Left renal pelvis (tissue), 4 donors: ENCODE measurements at places on chromosomes 7 and 10. TPM values are rescaled to one million over a fixed set of nuclear protein-coding genes. Genes with fewer than 3 reads are reported as not detected.

The OR6B1 gene
- polyA plus RNA-seq, result not detected

The TMEM140 gene
- 10.9 TPM for polyA plus RNA-seq

The GPR15LG gene
- not detected for polyA plus RNA-seq

The MBL2 gene
- polyA plus RNA-seq, result not detected

The HKDC1 gene
- 14.7 TPM for polyA plus RNA-seq

The ALOX5 gene
- polyA plus RNA-seq, result 5.3 TPM

The MMP21 gene
- polyA plus RNA-seq, result 0.33 TPM

The CDNF gene
- 2.1 TPM for polyA plus RNA-seq

The TFAM gene
- polyA plus RNA-seq, result 73.7 TPM

The GDF2 gene
- polyA plus RNA-seq, result not detected

The RAPGEF5 gene
- polyA plus RNA-seq, result 33.6 TPM

The ASIC3 gene
- polyA plus RNA-seq, result 2.6 TPM

The SFRP5 gene
- polyA plus RNA-seq, result 0.68 TPM

The RAB19 gene
- polyA plus RNA-seq, result 4.2 TPM

The CLEC2L gene
- 2.6 TPM for polyA plus RNA-seq

The AMPH gene
- 16.5 TPM for polyA plus RNA-seq

The TUBB8 gene
- 0.63 TPM for polyA plus RNA-seq

The KEL gene
- 3.8 TPM for polyA plus RNA-seq

The PLEKHA1 gene
- 94.0 TPM for polyA plus RNA-seq

The PSMC2 gene
- polyA plus RNA-seq, result 129 TPM

The TRIM50 gene
- not detected for polyA plus RNA-seq

The ANKRD1 gene
- 0.08 TPM for polyA plus RNA-seq

The OR9A2 gene
- polyA plus RNA-seq, result not detected

The FAM25A gene
- not detected for polyA plus RNA-seq

The PDGFA gene
- polyA plus RNA-seq, result 18.3 TPM

The PNLIPRP1 gene
- 0.16 TPM for polyA plus RNA-seq

The PRPS1L1 gene
- polyA plus RNA-seq, result not detected

The HACD1 gene
- polyA plus RNA-seq, result 15.3 TPM

The CCDC146 gene
- 24.5 TPM for polyA plus RNA-seq

The PON1 gene
- polyA plus RNA-seq, result 1.0 TPM

The FRAT2 gene
- 4.5 TPM for polyA plus RNA-seq
